Tibial nerve (tissue), 4 donors: ENCODE measurements at places on chromosomes 5 and 9. TPM values are rescaled to one million over a fixed set of nuclear protein-coding genes. Genes with fewer than 3 reads are reported as not detected.

DNA sequence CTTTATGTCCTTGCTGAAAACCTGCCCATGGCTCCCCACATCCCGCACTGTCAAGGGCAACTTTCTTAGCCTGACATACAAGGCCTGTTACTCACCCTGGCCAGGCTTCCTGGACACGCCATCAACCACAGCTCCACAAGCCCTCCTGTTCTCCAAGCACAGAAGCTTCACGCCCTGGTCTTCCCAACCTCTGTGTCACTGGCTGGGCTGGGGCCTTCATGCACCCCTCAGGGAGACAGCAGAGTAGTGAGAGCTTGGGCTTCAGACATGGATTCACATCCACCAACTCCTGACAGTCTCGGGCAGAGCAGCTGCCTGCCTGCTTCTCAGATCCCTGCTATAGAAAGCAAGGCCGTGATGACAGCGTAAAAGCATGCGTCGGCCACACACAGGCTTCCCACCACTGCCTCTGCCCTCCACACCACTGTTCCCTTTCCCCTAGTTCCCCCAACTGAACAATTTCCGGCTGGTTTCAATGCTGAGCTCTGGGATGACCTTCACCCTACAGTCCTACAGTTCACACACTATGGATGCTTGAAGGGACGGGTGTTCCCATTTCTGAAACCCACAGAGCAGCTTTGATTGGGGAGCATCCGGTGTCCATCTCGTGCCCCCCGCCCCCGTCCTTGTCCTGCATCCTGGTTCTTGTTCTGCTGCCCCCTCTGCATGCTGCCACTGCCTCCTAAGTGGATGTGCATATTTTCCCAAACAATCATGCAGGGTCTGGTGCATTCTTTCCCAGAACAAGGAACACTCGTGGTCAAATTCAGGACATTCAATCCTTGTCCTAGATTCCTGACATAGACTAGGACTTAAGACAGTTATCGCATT, 33.4 kb upstream of the ADAMTS2 start:
- H3K4me3 ChIP-seq, result no peak overlapping the region
- DNase-seq, result no peak
- no peaks in the 10 kb centered on the region for H3K27me3 ChIP-seq
- no peaks in the 10 kb centered on the region for H3K4me1 ChIP-seq
- no peaks in the 10 kb centered on the region for H3K36me3 ChIP-seq

DNA sequence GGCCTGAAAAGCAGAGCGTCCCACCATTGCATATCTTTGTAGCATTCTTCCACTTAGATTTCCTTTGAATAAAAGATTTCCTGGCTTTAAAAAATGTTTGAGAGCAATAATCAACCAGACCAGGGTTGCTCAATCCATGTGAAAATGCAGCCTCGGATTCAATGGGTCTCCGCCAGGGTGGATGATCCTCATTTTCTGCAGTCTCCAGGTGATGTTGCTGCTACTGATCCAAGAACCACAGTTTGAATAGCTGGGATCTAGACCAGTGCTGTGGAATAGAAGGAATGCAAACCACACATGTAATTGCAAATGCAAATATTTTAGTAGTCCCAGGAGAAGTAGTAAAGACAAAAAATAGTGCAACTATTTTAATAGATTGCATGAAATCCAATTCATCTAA, 317.6 kb downstream of the IRX1 start:
- H3K36me3 ChIP-seq, result no peaks in the 10 kb centered on the region
- DNase-seq, result no peak
- H3K27me3 ChIP-seq, result no peaks in the 10 kb centered on the region
- H3K4me3 ChIP-seq, result no peak overlapping the region

DNA sequence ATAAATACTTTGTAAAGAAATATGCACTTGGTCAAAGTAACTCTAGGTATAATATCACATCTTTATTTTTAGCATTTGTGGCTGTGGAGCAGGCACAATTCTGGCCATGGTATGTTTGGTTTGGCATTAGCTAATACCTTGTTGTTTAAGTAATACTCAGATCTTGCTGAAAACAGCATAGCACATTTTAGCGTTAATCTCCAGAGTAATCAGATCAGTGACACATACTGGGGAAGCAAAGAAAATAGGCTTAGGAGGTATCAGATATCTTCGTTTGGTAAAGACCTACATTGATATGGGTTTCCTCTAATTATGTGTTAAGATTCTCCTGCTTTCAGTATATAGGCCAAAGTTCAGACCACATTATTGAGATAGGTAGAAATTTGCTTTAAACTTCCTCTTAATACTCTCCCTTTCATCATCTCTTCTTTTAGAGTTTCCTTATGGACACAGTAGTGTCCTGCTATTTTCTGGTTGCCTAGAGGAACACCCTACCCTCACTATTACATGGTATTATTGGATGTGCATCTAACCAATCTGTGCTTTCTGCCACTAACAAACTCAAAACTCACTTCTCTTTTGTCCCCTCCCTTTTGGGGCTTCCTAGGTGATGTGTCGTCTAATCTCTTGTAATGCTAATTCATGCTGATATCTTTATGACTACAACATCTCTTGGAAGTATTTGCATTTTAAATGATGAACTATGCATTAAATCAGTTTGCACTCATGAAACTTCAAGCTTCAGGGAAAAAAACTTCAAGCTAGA, 437.3 kb upstream of the ADAMTSL1 start:
- no peak overlapping the region for H3K4me3 ChIP-seq
- DNase-seq, result no peak
- H3K27ac ChIP-seq, result no peak overlapping the region
- no peaks in the 10 kb centered on the region for H3K4me1 ChIP-seq

- peaks cover 3% of the 10 kb centered on the region for H3K4me1 ChIP-seq
- no peak overlapping the region for H3K4me3 ChIP-seq
These were observed 27.8 kb downstream of the TMEM167A start for GRCh38 chr5:83049370-83049885.

Gene LSM11
- total RNA-seq, result 4.2 TPM

Gene ACSL6
- total RNA-seq, result 0.22 TPM
